ENCODE measurements at places on chromosomes 5 and 9. TPM values are rescaled to one million over a fixed set of nuclear protein-coding genes. Genes with fewer than 3 reads are reported as not detected.

The ARHGAP26 gene
- total RNA-seq: 21.3 TPM

The AGXT2 gene
- not detected for total RNA-seq

The MLLT3 gene
- 37.2 TPM for total RNA-seq

The FOXI1 gene
- total RNA-seq: 0.18 TPM

The FAM153A gene
- total RNA-seq: 63.9 TPM

The IFNA2 gene
- not detected for total RNA-seq

The PCDHB8 gene
- not detected for total RNA-seq

- no peak for DNase-seq
These were observed 10.9 kb downstream of the ZNF169 start for GRCh38 chr9:94270009-94270408.

- DNase-seq: no peak
These were observed 93.1 kb upstream of the TMED7 start for GRCh38 chr5:115718927-115719326.

DNA sequence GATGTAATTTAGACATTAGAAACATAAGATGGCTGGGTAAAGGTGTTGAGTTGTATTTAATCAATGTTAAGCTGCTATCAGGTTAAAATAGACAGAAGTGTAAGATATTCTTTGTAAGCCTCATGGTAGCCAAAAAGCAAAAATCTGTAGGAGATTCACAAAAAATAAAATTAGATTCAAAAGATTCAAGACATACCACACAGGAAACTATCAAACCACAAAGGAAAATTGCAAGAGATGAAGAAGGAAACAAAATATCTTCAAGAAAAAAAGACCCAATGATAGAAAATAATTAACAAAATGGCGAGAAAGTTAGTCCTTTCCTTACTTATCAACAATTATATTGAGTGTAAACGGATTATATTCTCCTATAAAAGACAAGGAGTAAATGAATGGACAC lies 15.3 kb downstream of the XRCC4 start:
- DNase-seq: no peak

GRCh38 chr9:128163027-128163515 lies 3.0 kb downstream of the BBLN start:
- DNase-seq: no peak

DNA sequence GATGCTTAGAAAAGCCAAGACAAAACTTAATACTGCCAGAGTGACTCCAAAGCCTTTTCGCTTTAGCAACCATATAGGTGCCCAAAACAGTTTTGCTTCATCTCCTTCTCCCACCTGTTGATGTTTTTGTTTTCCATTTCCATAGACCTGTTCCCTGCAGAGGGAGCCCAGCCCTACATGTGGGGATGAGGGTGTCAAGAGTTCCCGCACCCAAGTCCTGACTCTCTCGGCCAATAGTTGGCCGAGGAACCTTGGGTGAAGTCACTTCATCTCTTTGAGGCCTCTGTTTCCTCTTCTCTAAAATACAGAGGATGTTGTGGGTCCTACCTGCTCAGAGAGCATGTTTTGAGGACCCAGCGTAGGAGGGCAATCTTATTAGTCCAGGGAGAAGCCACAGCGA lies 38.5 kb upstream of the LCP2 start:
- DNase-seq: no peak

DNA sequence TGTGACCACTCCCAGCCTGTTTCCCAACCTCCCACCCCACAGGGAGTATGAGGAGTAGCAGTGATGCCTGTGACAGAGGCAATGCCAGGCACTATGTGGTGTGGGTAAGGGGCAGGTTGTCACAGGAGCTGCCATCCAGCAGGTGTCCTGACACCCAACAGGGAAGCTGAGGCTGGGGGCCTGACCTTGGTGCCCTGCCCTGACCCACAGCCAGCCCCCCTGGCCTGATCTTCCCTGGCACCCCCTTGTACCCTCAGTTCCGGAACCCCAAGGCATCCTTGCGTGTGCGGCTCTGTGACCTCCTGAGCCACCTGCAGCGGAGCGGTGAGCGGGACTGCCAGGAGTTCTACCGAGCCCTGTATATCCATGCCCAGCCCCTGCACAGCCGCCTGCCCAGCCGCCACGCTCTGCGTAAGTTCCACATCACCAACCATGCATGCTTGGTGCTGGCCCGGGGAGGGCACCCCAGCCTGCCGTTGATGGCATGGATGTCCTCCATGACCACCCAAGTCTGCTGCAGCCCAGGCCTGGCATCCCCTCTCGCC lies 14.4 kb downstream of the CARD19 start:
- DNase-seq: no peak

DNA sequence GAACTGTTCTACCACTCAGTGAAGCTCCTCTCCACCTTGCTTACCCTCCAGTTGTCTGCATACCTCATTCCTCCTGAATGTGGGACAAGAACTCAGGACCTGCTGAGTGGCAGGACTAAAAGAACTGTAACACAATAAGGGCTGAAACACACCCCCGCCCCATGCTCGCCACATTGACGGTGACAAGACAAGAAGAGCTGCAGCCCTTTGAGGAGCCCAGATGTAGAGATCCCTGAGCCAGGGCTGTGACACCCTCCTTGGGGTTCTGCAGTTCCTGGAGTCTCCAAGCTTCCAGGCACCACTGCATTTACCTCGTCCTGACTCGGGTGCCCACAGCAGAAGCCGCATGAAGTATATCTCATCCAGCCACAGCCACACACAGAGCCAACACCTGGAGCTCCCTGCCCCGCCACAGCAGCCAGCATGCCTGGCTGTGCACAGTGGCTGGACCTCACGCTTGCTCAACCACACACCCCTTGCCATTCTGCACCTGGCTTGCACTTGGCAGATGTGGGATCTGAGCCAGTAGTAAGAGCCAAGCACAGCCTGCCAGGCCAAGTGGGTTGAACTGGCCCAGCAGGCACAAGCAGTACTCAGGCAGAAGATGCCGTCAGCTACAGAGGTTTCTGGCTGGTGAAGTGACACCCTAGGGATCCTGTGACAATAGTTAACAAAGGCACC lies 166.1 kb downstream of the RNF180 start:
- no peak for DNase-seq

- DNase-seq: no peak
These were observed 83.8 kb downstream of the SLC44A1 start for GRCh38 chr9:105328296-105328695.

DNA sequence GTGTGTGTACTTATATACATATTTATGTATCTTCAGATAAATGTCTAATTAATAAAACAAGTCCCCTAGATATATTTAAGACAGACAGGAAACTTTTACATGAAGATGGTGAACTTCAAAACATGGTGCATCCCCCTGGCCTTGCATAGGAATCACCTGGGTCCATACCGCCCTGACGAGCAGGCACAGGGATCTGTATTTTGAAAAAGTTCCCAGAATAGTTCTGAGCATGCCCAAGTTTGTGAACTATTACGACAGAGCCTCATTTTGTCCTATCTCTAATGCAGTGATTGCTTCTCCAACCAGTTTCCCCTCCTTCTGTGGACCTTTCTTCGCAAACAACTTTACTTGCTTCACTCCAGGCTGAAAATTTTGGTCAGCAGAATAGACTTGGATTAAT lies 98.1 kb downstream of the APBA1 start:
- no peak for DNase-seq

- no peak for DNase-seq
These were observed 101.4 kb downstream of the TMEM167A start for GRCh38 chr5:82975812-82976211.

GRCh38 chr5:172833686-172834414 lies at the start of gene ERGIC1:
Gene ERGIC1 (plus strand): TSS chr5:172834251. CDS start chr5:172834414, 163 bp downstream.
- peak; percentile 51 for DNase-seq

DNA sequence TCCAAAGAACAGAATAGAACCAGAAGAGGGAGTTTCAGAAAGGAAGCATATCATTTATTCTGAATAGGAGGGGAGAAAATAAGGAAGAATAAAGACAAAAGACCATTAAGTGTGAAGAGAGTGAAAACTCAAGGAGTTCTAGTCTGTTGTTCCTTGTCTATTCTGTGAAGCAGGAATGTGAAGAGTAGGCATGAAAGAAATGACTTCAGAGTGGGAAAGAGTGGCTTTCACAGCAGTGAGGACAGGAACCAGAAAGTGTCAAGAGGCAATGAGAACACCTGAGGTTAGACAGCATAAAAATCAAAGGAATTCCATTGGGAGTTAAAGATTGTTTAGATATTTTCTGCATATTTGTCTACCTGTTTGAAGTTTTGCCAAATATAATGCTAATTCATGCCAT lies 768.8 kb upstream of the GRAMD2B start:
- DNase-seq: no peak

DNA sequence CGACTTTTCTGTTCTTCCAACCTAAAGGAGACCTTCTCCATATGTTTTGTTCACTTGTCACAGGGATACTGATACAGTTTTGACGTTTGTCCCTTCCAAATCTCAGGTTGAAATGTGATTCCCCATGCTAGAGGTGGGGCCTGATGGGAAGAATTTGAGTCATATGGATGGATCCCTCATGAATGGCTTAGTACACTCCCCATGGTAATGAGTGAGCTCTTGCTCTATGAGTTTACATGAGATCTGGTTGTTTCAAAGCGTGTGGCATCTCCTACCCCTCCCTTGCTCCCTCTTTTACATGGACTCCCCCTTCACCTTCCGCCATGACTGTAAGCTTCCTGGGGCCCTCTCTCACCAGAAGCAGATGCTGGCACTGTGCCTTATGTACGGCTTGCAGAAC lies 6.9 kb downstream of the PIP5K1B start:
- DNase-seq: no peak

DNA sequence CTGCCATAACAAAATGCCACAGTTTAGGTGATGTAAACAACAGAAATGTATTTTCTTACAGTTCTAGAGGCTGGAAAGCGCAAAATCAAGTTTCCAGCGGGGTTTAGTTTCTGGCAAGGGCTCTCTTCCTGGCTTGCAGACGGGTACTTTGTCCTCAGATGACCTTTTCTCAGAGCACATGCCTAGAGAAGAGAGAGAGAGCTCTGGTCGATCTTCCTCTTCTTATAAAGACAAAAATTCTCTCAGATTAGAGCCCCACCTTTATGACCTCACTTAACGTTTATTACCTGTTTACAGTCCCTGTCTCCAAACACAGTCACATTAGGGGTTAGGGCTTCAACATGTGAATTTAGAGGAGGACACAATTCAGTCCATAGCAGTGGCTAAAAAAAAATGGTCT lies 119.7 kb downstream of the CETN3 start:
- DNase-seq: no peak

DNA sequence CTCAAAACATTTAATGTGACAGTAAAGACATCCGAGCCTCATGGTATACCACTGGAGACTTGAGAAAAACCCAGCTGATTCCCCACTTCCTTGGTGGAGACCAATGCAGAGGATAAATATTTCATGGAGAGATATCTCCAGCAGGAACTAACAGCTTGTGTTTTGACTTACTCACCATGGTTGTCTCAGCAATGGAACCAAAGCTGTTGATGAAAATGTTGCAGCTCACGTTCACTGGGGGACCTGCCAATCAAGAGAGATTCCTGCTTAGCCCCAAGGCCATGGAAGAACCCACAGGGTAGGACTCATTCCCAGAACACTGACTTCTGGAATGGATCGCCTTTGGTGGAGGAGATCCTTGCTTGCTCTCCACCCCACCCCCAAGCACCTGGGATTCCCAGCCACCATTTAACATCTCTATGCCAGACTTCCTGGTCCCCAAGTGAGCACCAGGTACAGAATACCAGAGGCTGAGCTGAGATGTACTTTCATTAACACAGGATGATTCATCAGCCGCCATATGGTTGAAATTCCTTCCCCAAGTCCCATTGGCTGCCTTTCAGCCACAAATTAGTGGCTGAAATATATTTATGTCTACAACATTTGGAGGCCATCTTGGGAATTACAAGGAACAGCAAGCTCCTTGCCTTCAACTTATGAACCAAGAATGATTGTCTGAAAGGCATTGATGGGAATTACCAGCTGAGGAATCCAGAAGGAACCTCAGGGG lies 37.9 kb downstream of the GLRA1 start:
- DNase-seq: no peak

GRCh38 chr9:133787754-133788025 lies 49.5 kb upstream of the SARDH start:
- no peak for DNase-seq

- DNase-seq: no peak
These were observed 8.7 kb upstream of the CYLC2 start for GRCh38 chr9:102986425-102986824.

- no peak for DNase-seq
These were observed 81.9 kb downstream of the RMI1 start for GRCh38 chr9:84062538-84062937.

GRCh38 chr5:154117930-154118329 lies 72.6 kb upstream of the GALNT10 start:
- no peak for DNase-seq

DNA sequence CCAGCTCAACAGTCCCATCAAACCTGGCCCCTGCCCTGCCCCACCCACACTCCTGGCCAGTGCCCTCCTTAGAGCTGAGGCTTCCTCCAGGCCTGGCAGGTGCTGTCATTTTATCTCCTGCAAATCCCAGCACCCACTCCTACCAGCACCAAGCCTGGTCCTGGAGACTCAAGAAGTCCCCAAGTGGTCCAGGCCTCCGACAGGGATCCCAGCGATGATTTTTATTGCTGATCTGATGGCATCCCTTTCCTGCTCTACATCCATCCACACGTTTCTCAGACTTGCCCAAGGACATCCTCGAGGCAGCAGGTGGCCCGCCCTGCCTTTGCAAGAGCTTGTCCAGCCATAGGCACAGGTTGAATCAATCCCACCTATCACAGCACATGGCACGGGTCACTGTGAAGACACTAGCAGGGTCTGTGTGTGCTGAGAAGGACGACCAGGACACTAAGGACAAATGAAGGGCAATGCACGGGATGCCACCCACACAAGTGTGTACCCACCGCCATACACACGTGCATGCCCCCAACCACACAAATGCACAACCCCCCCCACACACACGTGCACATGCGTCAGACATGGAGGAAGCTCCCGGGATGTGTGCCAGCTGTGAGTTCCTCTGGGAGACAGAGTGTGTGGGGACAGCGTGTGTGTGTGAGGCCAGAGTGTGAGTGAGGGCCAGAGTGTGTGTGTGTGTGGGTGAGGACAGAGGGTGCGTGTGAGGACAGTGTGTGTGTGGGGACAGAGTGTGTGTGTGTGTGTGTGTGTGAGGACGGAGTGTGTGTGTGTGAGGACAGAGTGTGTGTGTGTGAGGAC lies 62.4 kb upstream of the UBAC1 start:
- no peak for DNase-seq

- no peak for DNase-seq
These were observed 10.6 kb upstream of the TENT4A start for GRCh38 chr5:6702633-6703032.

- no peak for DNase-seq
These were observed 210.5 kb downstream of the ELAVL2 start for GRCh38 chr9:23615569-23615968.

DNA sequence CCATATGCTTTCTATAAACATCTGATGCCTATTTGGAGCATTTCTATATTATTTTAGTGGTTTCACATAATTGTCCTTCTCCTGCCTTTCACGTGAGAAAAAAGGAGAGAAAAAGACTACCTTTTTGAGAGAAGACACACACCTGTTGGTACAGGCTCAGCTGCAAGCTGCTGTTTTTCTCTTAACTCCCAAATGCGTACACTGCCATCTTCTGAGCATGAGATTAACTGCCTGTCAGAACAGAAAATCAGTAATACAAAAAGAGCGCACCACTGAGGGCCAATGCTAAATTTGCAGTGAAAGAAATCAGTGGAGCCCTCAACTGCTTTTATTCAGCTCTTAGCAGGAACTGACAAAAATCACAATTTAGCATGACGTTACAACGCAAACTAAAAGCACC lies 54.9 kb downstream of the WDR41 start:
- no peak for DNase-seq

Data from T-helper 17 cell (primary cell).